ENCODE measurements at places on chromosomes 11 and 22.

DNA sequence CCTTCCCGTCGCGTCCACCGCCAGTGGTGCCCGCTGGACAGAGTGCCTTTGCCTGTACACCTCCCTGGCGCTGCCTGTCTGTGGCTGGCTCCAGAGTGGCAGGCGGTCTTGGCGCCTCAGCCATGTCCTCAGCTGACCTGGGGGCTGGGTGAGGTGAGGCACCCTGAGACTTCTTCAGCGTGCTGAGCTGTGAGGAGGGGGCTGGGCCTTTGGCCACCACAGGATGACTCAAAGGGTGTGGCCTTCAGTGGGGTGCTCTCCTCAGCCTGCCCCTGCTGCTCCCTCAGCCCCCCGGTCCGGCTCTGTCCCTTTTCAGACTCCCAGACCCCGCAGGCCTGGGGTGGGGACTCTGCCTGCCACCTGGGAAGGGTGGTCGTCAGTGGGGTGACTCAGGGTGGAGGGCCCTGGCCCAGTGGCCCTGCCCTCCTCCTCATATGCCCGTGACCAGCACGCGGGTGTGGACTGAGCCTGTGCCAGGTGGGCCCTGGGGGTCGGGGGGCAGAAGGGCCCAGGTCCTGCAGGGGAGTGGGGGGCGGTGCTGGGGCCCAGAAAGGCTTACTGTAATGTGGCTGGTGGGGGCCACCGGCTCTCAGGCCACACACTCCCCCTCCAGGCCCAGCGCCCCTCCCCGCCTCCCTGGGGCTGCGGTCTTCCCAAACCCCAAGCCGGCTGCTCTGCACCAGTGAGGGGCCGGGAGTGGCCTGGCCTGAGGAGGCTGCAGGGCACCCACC is 15.9 kb downstream of the CRELD2 start:
- no peak for DNase-seq

DNA sequence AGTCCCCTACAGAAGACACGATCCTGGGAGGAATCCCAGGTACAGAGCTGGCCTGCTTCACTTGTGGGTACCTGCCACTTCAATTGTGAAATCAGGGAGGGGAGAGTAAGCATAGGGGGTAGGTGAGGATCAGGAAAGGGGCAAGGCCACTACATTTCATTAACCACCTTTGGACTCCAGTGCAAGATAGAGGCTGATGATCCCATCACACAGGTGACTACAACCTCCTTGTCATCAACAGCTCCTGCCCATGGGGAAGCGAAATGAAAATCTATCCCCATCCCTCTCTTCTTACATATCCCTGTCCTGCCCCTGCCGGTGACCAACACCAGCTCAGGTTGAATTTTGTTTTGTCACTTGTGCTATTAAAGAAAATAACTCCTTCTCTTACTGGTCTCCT is 64.7 kb upstream of the VPREB1 start:
- DNase-seq, result no peak

DNA sequence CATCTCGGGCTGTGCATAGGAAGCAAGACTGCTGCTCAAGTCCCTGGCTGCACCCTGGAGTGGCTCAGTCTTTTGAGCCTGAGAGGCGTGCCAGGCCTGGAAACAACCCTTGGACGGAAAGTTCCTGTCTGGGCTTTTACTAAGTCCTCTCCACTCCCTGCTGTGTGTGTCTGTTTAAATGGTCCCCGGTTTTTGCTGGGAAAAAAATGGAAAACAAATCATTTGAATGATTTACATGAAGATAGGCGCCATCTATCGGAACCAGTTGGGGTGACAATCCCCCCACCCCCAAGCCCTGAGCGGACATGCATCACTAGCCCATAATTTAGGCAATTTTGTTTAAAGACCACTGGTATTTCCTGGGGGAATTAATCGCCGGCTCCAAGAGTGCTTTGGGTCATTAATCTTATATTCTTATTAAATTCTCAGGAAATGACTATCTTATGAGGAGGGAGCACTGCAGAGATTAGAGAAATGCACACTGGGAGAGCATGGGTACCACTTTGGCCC is 2.7 kb upstream of the GAB2 start:
- peak; percentile 62 for DNase-seq

GRCh38 chr11:32172041-32172847 is 81.4 kb downstream of the RCN1 start:
- no peak for DNase-seq

DNA sequence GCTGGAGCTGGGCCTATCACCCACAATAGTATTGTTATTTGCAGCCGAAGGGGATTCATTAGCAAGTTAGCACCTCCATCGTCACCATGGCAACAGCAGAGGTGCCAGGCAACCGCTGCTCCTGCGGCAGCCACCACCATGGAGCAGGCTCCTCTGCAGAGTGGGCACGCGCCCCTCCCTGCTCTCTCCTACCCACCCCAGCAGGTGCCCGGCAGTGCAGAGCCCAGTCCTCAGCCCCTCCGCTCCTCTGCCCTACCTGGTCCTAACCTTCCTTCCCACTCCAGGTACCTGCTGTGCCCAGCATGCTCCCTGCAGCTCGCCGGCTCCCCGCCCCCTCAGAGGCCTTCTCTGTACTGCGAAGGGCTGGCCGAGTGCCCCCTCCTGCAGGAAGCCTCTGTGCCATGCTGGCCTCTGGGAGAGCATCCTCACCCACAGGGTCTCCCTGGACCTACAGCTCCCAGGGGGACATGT is 3.6 kb downstream of the DUSP8 start:
- DNase-seq, result no peak

GRCh38 chr11:119368121-119369034 is 13.1 kb downstream of the USP2 start:
- no peak for DNase-seq

DNA sequence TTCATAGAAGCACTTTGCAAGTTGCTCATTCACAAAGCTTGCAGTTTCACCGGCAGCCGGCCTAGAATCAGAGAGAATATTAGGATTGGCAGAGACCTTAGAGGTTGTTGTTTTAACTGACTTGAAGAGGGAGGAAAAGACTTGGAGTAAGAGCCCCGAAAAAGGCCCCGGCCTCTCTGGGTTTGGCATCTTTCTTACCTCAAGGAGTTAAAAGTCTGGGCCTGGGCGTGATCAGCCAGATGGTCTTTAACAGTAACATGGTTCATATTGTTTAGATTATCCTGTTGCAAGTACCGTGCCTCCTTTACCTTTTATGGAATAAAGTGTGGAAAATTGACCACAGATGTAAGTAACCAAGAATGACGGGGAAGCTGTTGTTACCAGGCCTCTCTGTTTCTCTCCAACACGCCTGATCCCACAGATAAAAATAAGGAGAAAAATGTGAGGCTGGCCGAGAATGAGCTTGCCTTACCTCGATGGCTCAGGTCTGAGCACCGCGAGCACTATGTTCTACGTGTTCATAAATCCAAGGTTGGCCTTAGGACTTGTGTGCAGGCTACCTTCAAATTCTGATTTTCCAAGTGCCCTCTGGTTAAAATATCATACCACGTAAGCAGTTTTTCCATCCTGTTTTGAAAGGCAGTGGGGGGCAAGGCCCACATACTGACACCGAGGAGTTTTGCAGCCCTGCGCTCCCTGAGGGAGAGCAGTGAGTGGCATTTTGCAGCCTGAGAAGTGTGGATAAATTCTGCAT is 56.4 kb downstream of the PARVA start:
- no peak for DNase-seq

GRCh38 chr11:79119491-79120284 is 321.1 kb downstream of the TENM4 start:
- DNase-seq, result no peak

DNA sequence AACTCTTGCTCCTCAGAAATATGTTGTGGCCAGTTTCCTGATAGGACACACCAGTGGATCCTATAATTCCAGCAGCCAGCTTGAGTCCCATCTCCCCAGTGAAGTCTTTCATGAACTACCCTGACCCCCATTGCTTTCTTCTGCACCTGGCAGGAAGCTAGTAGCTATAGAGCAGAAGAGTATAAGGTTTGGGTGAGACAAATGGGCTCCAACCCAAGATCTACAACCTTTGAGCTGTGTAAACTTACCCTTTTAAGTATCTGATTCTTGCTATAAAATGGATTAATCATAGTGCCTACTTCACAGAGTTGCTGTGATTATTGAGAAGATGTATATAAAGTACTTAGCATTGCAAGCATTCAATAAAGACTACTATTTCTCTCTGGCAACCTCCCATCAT is 396.9 kb upstream of the CADM1 start:
- no peak for DNase-seq

- DNase-seq, result no peak
Observed at GRCh38 chr22:44131412-44131811, 49.3 kb upstream of the PARVG start.

GRCh38 chr11:7520981-7521487 is 7.2 kb downstream of the PPFIBP2 start:
- DNase-seq, result peak; percentile 55

GRCh38 chr11:78281511-78281910 is 92.8 kb downstream of the USP35 start:
- DNase-seq, result no peak

- no peak for DNase-seq
Observed at GRCh38 chr11:98740321-98740720, 280.4 kb upstream of the CNTN5 start.

DNA sequence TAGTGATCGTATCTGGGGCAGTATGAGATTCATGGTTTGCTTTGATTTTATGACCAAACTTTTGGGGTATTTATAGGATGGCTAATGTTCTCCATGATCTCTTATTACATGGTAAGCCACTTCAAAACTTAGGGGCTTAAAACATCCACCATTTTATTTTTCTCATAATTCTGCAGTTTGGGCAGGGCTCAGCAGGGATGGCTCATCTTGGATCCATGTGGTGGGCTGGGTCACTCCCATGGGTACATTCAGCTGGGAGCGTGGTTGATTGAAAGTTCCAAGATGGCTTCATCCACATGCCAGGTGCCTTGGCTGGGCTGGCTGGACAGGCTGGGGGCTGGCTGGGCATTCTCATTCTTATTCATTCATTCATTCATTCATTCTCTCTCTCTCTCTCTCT is 30.5 kb upstream of the FGF19 start:
- DNase-seq, result no peak

DNA sequence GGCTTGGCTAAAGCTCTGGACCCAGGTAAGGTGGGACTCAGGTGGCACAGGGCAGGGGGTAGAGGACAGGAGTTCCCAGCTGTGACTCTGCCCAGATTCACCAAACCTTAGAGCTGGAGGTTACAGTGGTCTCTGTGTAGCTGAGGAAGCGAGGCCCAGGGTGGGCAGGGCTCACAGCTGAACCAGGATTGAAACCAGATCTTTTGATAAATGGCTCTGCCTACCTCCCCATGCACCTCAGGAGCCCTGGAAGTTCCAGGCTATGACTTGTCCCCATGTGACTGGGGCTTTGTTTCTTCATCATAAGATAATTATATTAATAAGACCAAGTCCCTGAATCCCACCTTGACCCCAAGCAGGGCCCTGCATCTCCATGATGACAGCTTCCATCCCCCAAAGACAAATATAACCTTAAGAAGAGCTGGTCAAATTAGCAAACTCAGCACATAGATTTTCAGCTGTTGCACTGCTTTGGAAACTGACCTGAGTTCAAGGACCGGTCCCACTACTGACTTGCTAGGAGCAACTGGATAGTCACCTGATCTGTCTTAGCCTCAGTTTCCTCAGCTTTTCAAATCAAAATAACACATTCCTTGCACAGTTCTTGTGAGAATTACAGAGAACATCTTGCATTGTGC is 21.3 kb upstream of the TSKU start:
- no peak for DNase-seq

DNA sequence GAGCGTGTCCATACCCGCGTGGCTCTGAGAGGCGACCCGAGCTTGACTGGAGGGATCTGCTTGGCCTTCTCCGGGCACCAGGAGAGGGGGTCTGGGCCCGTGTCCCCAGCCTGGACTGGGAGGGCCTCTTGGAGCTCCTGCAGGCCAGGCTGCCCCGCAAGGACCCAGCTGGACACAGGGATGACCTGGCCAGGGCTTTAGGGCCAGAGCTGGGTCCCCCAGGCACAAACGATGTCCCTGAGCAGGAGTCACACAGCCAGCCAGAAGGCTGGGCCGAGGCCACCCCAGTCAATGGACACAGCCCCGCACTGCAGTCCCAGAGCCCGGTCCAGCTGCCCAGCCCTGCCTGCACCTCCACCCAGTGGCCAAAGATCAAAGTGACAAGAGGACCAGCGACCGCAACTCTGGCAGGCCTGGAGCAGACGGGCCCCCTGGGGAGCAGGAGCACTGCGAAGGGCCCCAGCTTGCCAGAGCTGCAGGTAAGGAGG is 38.2 kb downstream of the TRIOBP start:
- DNase-seq, result no peak

GRCh38 chr11:12467610-12468009 is 90.2 kb downstream of the PARVA start:
- no peak for DNase-seq
